ENCODE measurements at places on chromosomes 16 and 17. TPM values are rescaled to one million over a fixed set of nuclear protein-coding genes. Genes with fewer than 3 reads are reported as not detected.

Gene KRT34
- total RNA-seq = not detected

Gene STAT5A
- 302 TPM for total RNA-seq

Gene TNFSF12
- total RNA-seq = 31.8 TPM

Gene PPM1E
- 0.05 TPM for total RNA-seq

Gene SHISA6
- total RNA-seq = not detected

DNA sequence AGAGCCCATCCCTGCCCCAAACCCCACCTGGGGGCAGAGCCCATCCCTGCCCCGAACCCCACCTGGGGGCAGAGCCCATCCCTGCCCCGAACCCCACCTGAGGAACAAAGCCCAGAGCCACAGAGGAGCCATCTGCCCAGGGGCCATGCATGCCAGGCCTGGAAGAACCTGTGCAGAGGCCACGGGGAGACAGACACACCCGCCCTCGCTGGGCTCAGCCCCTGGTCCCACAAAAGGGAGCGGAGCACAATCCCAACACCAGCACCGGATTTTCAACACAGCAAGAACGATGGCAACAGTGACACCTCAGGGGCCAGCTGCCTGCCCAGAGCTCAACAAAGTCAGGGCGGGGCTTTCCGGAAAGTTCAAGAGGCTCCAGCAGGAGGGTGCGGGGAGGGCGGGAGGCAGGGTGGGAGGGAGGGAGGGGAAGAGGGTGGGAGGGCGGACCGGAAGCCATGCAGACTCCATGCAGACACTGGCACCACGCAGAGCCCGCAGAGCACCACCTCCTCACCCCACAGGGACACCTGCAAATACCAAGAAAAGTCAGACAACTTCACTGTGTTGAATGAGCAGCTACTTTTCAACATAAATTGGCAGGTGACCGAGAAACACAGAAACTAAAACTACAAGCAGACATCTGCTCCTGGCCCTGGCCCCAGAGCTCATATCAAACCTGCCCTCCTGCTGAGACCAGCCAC lies 27.9 kb upstream of the C16orf95 start:
- peak; percentile 43 for DNase-seq

DNA sequence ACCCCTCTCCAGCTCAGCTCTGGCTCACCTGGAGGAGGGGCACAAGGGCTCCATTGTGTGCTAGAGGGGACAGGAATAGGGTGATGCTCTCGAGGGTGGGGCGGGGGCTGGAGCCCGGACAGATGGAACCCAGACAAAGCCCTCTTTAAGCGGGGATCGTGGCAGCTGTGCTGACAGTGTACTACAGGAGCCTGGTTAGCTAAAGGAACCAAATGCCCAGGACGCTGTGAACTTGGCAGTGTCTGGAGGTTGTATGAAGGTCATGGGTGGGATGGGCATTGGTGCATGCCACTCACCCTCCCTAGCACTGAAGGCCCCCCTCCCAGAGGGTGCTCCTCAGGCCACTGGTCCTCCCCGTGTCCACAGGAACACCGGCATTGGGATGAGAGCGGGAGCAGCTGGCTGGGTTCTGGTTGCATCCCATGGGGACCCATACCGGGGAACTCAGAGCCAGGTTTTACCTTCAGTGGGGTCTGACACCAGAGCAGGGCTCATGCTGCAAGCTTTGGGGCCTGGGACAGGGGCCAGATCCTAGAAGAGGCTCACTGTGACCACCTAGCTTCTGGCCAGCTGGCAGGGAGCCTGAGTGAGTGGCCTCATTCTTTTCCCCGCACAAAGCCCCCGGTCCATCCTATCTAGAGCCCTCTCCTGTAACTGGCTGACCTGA lies 11.9 kb downstream of the KIF19 start:
- DNase-seq = no peak

- DNase-seq = peak; percentile 70
Measured at GRCh38 chr17:80991645-80992076, at the start of gene CHMP6. Gene CHMP6, plus strand, starts transcription at chr17:80991841. Its CDS starts 78 bp downstream, at chr17:80991919.

DNA sequence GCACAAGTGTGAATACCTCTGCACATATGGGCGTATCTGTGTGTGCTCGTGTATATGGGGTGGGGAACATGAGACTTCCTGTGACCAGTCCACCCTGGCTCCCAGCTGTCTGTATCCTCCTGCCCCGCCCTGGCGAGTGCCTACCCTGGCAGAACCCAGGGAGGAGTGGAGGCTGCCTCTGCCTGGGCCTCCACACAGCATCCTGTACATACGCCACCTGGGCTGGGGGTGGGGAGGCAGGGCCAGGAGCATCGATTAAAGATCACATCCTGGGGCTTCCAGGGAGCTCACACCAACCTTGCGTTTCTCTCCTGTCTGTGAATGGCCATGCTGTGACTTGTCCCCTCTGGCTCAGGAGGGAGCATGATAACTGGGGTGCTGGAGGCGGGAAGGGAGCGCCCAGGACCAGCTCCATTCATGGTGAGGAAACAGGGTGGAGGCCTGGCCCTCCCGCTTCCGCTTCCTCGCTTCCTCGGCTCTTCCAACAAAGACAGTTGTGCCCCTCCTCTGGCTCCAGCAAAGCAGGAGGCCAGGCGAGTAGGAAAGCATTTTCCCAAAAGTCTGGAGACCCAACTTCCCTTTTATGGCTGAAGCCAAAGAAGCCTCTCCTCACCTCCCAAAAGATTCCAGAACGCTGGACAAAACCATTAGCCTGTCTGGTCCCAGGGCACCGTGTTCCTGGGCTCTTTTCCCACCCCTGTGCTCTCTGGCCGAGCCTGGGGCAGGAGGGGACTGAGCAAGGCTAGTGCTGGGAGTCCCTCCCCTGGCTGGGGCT lies 22.9 kb downstream of the ADAM11 start:
- DNase-seq = no peak

- no peak for DNase-seq
Measured at GRCh38 chr17:67051155-67051538, 6.8 kb downstream of the CACNG1 start.

GRCh38 chr16:22624800-22625533 lies 114.3 kb downstream of the NPIPB5 start:
- no peak for DNase-seq

DNA sequence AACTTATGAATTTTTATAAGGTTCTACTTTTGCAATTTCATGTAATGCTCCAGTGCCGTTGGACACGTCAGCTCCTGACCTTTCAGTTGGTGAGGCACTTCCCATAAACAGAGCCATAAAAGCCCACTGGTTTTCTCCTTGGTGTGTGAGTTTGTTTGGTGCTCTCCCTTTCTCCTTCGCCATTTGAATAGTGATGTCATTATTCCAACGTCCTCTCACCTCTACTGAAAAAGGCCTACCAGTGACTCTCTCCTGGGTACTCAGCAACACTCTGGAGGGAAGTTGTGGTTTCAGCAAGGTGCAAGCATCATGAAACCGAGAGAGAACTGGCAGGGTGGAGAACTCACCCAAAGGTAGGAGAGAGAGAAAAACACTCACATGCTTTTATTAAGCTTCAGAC lies 29.6 kb upstream of the HNF1B start:
- DNase-seq = peak; percentile 37

DNA sequence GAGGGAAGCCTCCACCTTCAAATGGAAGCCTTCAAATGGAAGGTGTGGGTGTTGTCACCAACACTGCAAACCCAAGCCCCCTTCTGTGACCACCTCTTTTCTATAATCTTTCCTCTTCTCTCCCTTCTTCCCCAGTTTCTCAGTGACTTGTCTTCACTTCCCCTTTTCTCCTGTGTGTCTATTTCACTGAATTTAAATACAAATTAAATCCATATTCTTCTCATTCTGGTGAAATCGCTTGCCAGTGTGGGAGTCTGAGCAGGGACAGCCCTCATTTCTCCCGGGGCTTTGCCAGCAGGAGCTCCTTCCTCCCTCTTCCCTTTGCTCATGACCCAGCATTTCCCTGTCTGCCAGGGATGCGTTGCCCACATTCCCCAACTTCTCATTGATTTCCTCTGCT lies 6.4 kb upstream of the ITGAX start:
- no peak for DNase-seq

DNA sequence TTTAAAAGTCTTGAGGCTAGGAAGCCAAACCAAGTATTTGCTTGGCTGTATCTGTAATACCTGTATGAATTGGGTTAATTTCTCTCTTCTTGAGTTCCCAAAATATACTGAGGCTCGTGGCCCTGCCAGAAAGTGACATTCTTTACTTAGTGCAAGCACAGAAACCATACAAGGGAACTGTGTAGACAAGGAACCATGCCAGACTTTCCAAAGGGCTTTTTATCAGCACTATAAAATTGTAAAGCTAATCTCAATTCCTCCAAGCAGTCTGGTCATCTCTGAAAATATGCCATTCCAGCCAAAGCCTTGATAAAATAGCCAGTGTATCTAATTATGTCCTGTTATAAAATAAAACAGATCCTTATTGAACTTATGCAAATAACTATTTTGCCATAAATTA lies 7.2 kb upstream of the CRYM start:
- DNase-seq = no peak

DNA sequence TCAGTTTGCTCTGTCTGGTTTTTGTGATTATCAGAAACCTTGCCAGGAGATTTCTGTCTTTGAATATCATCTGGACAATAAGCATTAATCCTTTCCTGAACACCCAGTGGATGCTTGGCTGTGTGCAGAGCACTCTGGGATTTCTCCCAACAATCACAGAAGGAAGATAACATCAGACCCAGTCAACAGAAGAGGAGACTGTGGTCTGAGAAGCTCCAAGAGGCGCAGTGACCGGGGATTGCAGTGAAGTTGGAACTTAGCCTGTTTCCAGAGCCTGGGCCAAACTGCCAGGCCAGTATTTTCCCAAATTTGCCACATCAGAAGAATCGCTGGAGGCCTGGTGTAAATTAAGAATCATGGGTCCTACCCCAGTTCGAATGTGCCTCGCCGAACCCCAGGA lies 264.7 kb downstream of the C16orf95 start:
- no peak for DNase-seq

DNA sequence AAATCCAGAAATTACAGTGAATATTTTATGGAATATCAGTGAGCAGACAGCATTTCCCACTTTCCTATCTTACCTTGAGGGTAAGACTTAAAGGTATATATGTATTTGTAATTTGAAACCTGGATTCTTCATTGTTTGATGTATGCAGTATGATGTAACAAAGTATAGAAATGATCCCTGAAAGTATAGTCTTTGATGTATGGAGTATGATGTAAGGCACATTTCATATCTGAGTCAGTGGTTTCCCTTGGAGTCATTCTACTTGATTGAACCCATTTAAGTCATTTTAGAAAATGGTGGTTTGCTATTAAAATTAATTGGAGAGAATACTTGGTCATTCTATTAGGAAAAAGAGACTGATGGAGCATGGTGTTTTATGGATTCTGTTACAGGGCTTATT lies 10.1 kb downstream of the AMZ2 start:
- no peak for DNase-seq

- DNase-seq = no peak
Measured at GRCh38 chr17:31269036-31269577, 27.9 kb downstream of the OMG start.

GRCh38 chr17:81470944-81471817 lies 41.4 kb downstream of the ACTG1 start:
- no peak for DNase-seq

GRCh38 chr16:86281421-86281820 lies 228.9 kb upstream of the FOXF1 start:
- no peak for DNase-seq

DNA sequence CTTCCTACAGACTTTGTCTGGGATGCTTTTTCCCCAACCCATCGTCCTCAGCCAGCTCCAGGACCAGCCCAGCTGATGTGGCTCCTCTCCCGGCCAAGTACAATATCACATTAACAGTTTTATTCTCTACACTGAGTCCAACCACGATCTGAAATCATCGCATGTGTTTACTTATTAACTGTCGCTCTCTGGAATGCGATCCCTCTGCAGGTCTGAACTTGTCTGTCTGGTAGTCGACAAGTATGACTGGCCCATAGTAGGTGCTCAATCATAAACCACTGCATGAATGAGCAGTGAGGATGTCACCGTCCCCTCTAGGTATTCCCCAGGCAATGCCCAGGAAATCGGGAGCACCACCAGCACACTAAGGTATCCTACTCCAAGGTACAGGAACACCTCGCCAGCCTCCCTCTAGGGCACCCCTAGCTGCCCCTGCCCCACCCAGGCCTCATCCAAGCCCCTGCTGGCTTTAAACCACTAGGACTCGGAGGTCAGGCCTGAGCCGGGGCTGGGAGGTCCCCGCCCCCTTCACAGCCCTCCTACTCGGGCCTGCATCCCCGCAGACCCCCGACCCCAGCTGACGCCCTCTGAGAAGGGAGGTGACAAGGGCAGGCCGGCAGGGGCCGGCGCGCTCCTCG lies 27.7 kb downstream of the RTN4RL1 start:
- no peak for DNase-seq
